ENCODE measurements at places on chromosomes 3 and 15.
A peak's percentile ranks its signal among the peaks of the same experiment; 100 is the strongest.

DNA sequence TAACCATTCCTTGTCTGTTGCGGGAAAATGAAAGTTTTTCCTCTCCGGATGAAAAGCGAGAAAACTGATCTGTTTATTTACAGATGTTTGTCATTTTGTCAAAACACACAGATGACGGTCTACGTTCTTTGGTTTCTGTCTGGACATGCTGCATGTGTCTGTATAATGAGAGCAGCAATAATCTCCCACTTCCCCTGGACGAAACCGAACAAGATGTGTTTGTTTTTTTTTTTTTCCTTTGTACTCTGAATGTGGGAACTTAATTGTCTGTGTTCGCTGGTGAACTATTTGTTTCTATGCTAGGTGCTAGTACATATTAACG is 33.6 kb downstream of the PTPRG start:
- DNase-seq, result no peak

- DNase-seq, result peak; percentile 11
Observed at GRCh38 chr3:39101022-39101689, 6.3 kb downstream of the GORASP1 start.

DNA sequence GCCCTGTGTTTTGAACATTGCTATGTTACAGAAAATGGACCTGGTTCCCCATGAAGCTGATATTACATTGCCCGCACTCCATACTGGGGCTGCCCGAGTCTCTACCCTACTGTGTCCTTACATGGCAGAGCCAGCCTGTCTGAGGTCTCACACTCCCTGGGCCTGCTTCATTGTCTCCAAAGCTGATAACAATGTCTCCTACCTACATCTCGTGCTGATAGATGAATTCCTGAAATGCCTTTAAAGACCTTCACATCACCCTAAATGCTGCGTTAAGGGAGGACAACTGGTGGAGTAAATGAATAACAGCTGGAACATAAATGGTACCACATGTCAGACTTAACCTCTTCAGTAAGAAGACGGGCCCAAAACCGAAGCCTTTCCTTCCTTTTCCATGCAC is 62.9 kb upstream of the PTX3 start:
- DNase-seq, result no peak

DNA sequence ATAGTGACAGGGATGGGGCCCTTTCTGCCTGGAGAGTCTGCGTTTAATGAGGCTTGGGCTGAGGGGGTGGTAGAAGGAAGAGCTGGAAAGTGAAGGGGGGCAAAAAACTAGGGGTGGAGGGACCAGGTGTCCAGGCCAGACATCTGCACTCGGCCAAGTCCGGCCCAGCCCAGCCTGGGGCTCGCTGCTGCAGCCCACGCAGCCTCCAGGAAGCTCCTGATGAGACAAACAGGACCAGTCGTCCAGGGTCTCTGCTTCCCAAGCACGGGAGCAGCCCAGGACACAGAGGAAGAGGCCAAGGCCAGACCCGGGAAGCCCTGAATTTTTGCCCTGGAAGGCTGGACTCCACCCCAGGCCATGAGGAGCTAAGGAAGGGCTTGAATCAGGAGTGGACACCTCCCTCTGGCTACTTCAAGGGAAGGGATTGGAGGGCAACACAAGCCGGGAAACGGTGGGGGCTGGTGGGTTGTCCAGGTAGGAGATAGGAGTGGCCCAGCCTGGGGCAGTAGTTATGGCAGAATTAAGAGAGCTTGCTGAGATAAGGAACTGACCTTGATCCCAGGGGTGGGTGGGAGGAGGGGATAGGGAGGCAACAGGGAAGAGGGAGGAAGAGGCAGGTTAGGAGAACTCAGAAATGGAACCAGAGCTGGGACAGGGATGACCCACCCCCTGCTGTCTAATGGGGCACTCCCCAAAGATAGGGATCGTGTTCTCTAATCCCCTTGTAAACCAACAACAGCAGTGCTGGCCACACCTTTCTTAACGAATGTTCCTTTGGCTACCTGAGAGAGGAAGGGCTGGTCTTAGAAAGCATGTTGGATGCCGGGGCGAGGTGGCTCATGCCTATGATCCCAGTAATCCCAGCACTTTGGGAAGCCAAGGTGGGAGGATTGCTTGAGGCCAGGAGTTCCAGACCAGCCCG is 89.5 kb downstream of the ANP32A start:
- no peak for DNase-seq

DNA sequence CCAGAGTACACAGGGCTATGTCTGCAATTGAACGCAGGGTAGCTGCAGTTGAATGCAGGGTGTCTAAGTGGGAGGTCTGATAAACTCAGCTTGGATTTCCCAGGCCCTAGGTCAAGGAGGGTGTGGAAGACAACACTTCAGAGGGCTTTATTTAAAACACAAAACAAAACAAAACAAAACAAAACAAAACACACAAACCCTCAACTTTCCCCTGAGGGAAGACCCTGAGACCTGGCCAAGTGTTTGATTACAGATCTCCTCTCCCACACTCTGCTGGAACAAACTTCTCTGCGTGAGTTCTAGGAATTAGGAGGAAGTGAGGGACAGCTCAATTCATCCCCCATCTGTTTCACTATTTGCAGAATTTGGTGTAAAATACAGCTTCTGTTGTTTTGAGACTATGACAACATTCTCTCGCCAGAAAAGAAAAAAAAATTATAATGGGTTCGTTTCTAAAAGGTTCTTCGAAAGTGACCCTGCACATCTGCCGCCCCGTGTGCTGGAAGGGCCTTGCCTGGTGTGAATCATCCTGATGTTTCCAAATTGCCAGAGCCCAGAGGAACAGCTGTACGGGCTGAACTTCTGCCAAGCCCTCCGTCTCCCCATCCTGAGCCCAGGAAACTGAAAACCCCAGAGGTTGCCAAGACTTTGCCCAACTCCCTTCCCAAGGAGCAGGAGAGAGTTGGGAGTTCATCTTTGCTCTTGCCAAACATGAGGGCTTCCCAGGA is 73.3 kb upstream of the RAD18 start:
- DNase-seq, result no peak

- DNase-seq, result no peak
Observed at GRCh38 chr3:127886231-127886955, 28.6 kb upstream of the KBTBD12 start.

- DNase-seq, result peak; percentile 75
Observed at GRCh38 chr3:43770426-43771103, 79.8 kb downstream of the ABHD5 start.

DNA sequence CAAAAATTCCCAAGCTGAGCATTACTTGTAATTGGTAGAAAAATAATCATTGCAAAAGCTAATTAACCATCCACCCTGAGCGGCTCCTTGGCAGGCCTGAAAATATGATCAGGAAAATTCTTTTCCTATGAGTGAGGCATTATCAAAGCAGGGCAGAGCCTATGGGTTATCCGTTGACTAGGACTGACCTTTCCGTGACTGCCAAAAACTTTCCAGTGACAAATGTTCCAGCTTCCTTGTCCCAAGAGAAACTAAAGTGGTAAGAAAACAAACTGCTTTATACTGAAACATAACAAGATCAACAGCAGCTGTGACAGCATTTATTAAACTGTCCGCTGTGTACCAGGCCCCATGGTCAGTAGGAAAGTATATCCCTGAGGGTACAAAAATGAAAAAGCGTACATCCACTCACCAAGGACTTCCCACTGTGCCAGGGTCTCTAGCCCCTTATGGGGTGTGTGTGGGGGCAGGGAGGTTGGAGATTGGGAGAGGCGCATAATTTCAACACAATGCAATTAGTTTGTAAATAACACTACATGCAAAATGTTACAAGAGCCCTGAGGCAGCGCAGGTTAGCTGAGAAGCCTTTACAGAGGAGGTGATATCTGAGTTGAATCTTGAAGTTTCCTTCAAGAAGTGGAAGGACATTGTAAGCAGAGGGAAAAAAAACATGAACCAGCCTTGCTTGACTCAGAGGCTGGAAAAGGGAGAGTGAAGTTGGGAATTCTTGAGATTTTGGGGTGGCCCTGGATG is 8.5 kb downstream of the LIPC start:
- peak; percentile 85 for DNase-seq

DNA sequence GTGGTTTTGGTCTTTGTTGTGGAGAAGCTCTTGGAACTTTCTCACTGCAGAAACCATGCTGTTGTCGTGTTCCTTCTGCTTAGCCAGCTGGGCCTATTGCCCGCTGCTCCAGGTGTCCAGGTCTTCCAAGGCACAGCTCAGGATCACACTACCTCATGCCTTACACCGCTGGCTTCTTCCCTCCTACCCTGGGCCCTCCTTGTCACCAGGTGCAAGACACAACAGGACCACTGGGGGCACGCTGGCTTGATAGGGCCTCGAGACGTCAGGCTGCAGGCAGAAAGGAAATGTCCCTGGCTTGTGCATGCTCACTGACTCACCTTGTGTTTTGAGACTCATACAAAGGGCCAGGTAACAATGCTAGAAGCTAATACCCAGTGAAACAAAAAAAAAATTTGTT is 32.3 kb downstream of the PAQR9 start:
- DNase-seq, result no peak

GRCh38 chr15:39031596-39031995 is 467.0 kb upstream of the RASGRP1 start:
- DNase-seq, result no peak

DNA sequence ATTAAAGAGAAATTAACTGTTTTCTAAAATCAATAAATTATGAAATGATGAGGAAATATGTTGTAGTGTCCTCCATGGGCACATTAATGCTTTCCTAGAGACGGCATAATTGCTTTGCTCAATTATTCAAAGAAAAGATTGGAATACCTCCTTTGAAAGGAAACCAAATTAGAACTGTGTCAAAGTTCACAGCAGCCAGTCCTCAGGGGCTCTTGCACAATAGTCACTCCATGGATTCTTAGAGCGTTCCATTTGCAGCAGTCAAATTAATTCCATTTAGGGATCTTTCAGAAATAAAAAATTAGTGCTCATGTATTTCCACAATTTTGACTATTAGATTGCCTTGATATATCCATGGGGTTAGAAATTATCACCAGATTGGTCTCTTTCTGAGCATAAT is 841.6 kb upstream of the DPPA4 start:
- DNase-seq, result no peak

DNA sequence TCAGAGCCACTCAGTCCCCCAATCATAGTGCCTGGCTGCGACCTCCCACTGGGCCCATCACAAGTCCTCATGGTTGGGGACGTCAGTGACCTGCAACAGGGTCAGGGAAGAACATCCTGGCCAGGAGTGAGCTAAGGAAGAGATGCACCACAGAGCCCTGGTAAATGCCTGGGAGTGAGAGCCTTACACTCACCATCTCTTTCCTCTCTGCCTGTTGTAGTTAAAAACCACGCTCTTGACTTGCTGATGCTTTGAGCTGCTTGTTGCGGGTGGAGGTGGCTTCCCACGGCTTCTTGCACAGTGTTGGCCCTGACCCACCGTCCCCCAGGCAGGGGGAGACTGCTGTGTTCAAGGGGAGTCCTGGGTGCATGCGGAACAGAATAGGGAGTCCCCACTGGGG is 91.1 kb upstream of the RGMA start:
- DNase-seq, result no peak

- no peak for DNase-seq
Observed at GRCh38 chr3:171871392-171872274, 28.5 kb downstream of the TMEM212 start.

All from RCC 7860 (cell line).